ENCODE measurements at places on chromosomes 1 and 21. TPM values are rescaled to one million over a fixed set of nuclear protein-coding genes. Genes with fewer than 3 reads are reported as not detected.

DNA sequence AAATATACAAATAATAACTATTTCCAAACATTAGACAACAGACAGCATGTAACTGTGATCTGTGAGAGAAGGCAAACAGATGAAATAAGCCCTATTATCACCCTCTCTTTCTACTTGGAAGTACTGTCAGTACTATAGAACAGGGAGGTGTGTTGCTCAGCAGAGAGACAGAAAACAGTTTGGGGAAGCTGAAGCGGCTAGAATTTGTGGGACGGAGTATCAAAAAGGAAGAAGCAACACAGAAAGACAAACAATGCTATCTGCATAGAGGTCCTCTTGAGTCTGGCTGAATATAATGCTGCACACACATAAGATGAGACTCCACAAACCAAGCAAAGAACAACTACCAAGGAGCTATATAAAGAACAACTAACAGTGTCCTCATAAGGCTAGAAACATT, 59.4 kb downstream of the ZZZ3 start:
- DNase-seq: no peak

- DNase-seq: no peak
These were observed 105.1 kb downstream of the PBX1 start for GRCh38 chr1:164664127-164664526.

- DNase-seq: no peak
These were observed 760 bp upstream of the GJC2 start for GRCh38 chr1:228148935-228149405.

- no peak for DNase-seq
These were observed 96.7 kb downstream of the ZP4 start for GRCh38 chr1:237794071-237794470.

- no peak for DNase-seq
These were observed 50.5 kb upstream of the ATF3 start for GRCh38 chr1:212557739-212558692.

DNA sequence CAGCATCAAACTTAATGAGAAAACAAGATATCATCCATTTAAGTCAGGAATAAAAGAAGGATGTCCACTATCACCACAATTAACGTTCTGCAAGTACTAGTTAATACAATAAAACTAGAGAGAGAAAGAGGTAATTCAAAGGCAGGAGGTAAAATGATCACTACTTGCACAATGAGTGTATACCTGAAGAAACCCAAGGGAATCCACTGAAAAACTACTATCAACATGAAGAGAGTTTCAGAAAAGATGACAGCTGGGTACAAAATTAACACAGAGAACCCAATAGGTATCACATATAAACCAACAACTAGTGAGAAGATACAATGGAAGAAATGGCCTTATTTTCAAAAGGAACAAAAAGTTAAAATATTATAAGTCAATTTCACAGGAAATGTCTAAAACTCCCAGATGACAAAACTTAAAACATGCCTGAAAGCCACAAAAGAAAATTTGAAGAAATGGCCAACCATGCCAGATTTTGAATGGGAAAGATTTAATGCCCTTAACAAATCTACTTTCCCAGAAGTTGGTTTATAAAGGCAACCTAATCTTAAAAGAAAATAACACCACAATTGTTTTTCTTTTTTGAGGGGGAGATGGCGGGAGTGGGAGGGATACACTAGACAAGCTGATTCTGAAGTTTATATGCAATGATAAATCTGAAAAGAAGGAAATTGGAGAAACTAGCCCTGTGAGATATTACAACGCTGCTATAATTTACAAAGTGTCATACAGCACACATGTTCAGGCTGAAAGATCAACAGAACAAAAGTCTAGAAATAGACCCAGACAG, 17.8 kb downstream of the VPS26C start:
- no peak for DNase-seq

DNA sequence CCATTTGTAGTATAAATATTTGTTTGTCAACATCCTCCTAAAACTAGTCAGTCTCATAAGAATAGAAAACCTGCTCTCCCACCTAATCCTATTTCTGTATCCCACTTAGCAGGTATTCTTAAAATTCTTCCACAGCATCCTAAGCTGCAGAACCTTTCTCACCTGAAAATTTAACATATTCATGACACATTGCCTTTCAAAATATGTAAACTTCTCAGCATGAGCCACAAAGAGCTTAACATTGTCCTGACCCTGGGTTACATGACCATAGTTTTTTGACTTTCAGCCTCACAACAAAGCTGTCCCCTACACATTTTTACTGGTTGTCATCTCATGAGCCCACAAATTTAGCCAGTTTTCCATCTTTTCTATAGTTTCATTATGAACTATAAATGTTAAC, 712.1 kb downstream of the LTN1 start:
- no peak for DNase-seq

DNA sequence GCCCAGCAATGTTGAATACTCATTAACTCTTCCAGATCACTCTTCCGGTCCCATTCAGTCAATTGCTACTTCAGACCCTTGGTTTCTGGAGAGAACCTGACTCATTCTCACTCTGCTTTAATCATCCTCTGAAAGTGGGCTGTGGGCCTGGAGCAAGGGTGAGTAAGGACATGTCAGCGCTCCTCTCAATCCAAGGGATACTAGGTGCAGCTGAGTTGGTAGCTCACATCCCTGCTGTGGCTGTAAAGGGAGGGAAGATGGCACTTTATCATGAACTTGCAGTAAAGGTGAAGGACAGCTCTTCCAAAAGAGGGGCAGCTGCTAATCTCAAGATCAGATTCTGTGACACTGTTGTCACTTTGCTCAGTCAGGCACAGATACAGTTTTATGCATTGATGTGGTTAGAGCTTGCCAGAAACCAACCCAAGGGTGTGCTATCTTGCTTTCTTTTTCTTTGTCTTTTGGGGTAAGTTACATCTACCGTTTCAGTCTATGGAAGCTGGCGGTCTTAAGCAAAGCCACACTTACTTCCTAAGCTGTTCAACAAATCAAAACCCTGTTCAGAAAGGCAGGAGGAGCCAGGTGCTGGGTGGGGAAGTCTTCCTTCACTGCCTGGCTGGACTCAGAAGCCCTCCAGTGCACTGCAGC, 26.5 kb upstream of the NTPCR start:
- DNase-seq: peak; percentile 81

DNA sequence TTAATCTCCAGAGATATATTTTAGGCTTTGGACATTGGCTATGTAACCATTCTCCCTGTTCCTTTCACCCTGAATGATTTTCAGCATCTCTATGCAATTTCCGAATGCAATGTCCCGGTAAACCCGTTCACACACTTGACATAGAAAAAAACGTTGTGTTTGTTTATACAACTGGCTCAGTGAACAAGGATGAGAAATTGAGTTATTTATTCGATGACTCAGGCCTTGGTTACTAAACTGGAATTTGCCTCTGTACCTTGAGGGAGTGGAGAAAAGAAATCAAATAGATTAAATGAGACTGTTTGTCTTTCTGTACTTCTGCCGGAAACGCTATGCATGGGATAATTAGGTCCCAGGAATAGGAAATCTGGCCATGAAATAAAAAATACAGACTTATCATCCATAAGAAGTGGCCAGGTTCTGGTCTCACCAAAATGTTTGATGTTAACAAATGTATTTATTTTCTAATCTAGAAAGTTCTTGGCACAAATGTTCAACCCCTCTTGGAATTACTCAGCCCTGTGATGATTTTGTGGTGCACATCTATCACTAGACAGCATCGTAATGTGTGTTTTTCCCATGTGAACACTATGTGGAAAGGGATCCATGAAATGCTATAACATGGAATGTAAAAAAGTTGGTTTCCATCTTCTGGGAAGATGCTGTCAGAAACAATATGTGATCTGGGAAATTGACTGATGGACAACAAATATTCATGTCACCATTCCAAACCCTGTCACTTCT, 253.9 kb downstream of the DUSP10 start:
- DNase-seq: no peak

DNA sequence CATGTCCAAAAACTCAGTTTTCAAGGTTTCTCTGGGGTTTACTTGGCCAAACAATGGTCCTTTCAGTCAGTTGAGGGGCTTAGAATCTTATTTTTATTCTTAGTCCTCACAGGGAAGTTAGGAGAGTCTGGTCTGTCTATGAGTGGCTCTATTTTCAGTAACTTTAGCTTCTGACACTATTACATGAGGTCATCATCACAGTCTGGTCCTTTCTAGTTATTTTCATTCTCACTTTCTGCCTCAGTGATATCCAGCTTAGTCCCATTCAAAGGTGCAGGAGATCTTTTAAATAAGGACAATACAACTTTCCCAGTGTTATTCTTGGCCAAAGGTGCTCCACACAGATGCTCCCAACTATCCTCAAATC, 30.0 kb upstream of the FGGY start:
- DNase-seq: no peak

GRCh38 chr1:231053493-231054162, 13.6 kb upstream of the FAM89A start:
- DNase-seq: no peak

DNA sequence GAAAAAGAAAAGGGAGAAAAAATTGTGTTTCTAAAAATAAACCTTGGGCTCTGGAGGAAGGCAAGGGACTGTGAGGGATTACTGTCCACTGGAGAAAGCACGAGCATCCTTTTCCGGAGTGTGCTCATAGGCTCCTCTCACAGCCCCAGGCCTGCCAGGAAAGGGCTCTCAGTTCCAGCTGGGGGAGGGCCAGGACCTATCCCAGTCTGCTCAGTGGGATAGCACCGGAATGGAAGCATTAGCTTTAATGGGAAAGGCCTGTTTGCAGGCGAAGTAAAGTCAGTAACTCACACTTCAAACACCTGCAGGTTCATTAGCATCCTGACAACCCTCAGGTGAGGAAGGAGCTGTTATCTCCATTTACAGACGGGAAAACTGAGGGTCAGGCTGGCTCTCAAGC, 113.9 kb upstream of the USP24 start:
- no peak for DNase-seq

GRCh38 chr1:156751451-156751756, at the start of gene HDGF:
TSS of gene HDGF (minus strand) at chr1:156751675. CDS start at chr1:156751429, 246 bp downstream.
- DNase-seq: peak; percentile 42

DNA sequence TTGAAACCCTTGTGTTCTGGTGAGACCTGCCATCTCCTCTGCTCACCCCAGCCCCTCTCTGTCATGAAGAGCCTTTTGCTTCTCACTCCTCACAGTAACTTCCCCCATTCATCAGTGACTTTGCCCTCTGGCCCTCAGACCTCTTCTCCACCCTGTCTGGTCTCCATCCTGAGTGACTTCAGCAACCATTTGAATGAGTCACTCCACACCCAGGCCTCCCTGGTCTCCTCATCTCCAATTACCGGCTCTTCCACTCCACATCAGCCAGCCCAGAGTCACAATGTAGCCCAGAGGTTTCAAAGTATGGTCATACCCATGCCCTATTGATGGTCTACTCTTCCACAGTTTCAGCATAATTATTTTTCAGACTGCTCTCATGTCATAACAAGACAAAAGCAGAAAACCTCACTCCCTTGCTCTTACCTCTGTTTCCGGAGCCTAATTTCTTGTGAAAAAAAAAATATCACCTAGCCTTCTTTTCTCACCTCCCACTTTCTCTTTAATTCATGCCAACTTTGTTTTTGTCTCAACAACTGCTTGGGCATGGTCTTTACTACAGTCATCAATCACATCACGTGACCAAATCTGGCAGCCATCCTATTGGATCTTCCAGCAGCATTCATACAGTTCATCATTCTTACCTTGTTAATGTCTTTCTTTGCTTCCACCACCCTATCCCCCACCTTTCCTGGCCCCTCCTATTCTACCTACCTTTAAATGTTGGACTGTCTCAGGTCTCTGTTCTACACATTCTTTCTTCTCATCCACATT, 35.6 kb upstream of the NEK7 start:
- DNase-seq: no peak

GRCh38 chr1:15989776-15990175, 13.9 kb upstream of the ZBTB17 start:
- DNase-seq: no peak

- DNase-seq: no peak
These were observed 7.8 kb downstream of the ZBTB7B start for GRCh38 chr1:155010211-155010918.

DNA sequence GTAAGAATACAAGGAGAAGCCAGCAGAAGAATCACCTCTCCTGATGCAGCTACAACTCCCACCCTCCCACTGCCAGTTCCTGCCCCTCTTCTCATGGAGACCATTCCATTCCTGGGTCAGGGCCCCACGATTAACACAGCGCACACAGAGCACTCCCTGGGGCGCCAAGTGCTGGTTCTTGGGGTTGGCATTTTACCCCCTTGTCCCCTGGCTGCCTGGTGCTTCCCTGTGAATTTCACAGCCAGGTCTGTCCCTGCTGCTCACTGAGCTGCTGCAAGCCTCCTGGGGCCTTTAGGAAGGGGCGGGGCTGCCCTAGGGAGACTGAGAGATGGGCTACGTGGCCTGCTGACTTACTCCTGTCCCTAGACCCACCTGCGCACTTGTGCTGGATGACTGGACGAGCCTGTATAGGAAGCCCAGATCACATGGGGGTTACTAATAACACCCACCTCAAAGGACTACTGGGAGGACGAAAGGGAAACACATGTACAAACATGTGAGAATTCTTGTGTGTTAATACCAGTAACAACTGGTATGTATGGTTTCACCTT, 4.8 kb downstream of the ZNF672 start:
- DNase-seq: no peak

GRCh38 chr1:52913014-52913413, 8.5 kb downstream of the ECHDC2 start:
- no peak for DNase-seq

DNA sequence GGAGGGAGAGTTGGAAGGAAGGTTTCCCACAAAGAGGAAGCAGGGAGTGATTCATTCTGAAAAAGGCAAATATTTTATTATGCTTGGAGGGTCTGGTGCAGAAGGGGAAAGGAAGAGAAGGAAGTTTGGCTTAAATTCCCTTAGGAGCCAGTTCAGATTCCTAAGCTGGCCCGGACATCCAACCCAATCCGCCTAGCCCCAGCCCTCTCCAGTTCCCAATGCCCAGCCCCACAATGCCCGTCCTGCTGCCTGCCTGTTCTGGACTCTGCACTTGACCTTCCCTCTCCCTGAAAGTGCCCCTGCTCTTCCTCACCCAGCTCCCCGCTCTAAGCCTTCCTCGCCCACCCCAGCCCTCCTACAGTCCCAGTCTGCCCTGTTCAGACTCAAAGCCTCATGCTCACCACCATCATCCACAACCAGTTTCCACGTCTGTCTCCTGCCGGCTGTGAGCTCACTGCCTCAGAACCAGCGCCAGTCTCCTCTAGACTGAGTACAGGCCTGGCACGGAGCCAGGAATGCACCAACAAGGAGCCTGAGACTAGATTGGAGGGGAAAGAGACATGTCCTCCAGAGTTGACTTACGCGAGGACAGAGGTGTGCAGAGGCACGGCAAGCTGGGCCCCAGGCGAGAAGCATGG, 18.9 kb downstream of the CAPN2 start:
- DNase-seq: no peak

DNA sequence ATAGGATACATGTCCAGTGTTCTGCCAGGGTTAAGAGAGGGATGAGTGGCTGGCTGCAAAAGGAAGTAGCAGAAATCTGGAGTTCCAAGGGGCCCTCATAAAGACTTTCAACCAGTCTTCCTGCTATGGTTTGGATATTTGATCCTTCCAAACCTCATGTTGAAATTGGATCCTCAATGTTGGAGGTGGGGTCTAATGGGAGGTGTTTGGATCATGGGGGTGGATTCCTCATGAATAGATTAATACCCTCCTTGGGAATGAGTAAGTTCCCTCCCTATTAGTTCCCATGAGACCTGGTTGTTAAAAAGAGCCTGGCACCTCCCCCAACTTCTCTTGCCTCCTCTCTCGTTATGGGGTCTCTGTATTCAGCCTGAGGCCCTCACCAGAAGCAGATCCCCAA, 10.1 kb upstream of the GNG12 start:
- no peak for DNase-seq

LCE1C gene
- polyA plus RNA-seq: not detected

TAL1 gene
- not detected for polyA plus RNA-seq

NBPF4 gene
- polyA plus RNA-seq: not detected

SYT2 gene
- not detected for polyA plus RNA-seq

LORICRIN gene
- polyA plus RNA-seq: not detected

CENPL gene
- 6.1 TPM for polyA plus RNA-seq

Measured in CD4-positive, alpha-beta memory T cell (primary cell).